ENCODE measurements at places on chromosomes 16 and 17. TPM values are rescaled to one million over a fixed set of nuclear protein-coding genes. Genes with fewer than 3 reads are reported as not detected.

GRCh38 chr17:38324772-38325171 lies 19.0 kb downstream of the GPR179 start:
- H3K4me1 ChIP-seq: peaks cover 7% of the 10 kb centered on the region
- H3K27ac ChIP-seq: no peak overlapping the region
- no peaks in the 10 kb centered on the region for H3K27me3 ChIP-seq
- DNase-seq: no peak

DNA sequence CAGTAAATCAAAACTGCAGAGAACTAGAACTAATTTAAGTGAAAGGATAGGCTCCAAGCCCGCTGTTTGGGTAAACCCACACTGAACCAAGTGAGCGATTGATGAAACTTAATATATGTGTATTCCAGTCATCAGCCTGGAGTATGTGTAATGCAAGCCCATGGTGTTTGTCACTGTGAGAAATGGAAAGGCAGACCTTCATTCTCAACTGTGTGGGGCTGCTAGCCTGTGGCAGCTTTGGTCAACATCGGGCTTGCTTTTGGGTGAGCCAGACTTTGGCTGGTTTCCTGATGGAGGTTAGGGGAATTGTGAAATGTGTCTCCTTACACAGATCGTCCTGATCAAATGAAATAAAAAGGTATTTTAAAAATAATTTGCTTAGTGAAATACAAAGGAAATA lies 279.9 kb downstream of the IRX3 start:
- no peaks in the 10 kb centered on the region for H3K27me3 ChIP-seq
- peaks cover 2% of the 10 kb centered on the region for H3K36me3 ChIP-seq
- H3K4me1 ChIP-seq: no peaks in the 10 kb centered on the region
- H3K27ac ChIP-seq: no peak overlapping the region

GRCh38 chr16:77663711-77664110 lies 58.6 kb upstream of the NUDT7 start:
- H3K4me1 ChIP-seq: no peaks in the 10 kb centered on the region
- peaks cover 7% of the 10 kb centered on the region for H3K27me3 ChIP-seq
- H3K4me3 ChIP-seq: no peak overlapping the region
- DNase-seq: no peak
- no peak overlapping the region for H3K27ac ChIP-seq
- H3K36me3 ChIP-seq: no peaks in the 10 kb centered on the region

- H3K4me3 ChIP-seq: no peak overlapping the region
- no peak overlapping the region for H3K27ac ChIP-seq
- H3K36me3 ChIP-seq: peaks cover 2% of the 10 kb centered on the region
- no peak for DNase-seq
- H3K27me3 ChIP-seq: no peaks in the 10 kb centered on the region
Observed at GRCh38 chr16:68718590-68718989, 18.5 kb upstream of the CDH1 start.

- H3K27ac ChIP-seq: no peak overlapping the region
- no peak overlapping the region for H3K4me3 ChIP-seq
- H3K36me3 ChIP-seq: peaks cover 20% of the 10 kb centered on the region
- peaks cover 13% of the 10 kb centered on the region for H3K4me1 ChIP-seq
- no peak for DNase-seq
- H3K27me3 ChIP-seq: no peaks in the 10 kb centered on the region
Observed at GRCh38 chr17:80943346-80944145, 48.1 kb upstream of the CHMP6 start.

GRCh38 chr17:34024806-34025551 lies 230.1 kb upstream of the CCL2 start:
- no peak overlapping the region for H3K27ac ChIP-seq
- no peak for DNase-seq
- H3K4me3 ChIP-seq: no peak overlapping the region
- H3K36me3 ChIP-seq: no peaks in the 10 kb centered on the region

The CCDC144A gene
- 2.9 TPM for total RNA-seq

DNA sequence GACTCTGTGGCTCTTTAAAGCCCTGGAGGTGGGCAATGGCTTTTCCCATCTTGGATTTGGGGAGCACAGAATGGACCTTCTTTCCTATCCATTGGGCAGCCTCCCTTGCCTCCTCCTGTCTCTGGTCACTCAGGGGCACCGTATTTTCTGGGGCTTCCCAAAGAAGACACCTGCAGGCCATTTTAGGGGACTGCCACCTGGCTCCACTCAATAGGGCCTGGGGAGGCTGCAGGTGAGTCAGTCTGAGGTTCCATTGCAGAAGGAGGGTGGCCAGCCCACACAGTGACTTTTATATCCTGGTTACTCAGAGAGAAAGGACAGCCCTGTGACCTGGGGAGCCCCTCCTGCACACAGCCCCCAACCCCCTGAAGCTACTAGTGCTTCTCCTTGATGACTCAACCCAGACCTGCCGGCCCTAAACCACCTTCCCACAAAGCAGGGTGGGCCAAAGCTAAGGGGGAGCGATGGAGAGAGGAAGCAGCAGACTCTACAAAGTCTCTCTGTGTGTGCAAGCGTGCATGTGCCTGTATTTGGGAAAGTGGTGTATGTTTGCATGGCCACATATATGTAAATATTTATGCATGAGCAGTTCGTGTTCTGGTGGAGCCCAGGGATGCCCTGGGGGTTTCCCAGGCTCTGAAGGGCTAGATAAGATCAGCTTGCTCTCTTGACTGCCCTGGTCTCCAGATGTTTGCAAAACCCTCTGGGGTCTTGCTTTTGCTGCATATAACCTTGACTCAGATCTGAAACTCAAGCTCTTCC lies 5.0 kb downstream of the CX3CL1 start:
- H3K36me3 ChIP-seq: no peaks in the 10 kb centered on the region
- H3K27ac ChIP-seq: no peak overlapping the region
- DNase-seq: no peak
- peaks cover 9% of the 10 kb centered on the region for H3K4me1 ChIP-seq

The OR3A2 gene
- 3.3 TPM for total RNA-seq

DNA sequence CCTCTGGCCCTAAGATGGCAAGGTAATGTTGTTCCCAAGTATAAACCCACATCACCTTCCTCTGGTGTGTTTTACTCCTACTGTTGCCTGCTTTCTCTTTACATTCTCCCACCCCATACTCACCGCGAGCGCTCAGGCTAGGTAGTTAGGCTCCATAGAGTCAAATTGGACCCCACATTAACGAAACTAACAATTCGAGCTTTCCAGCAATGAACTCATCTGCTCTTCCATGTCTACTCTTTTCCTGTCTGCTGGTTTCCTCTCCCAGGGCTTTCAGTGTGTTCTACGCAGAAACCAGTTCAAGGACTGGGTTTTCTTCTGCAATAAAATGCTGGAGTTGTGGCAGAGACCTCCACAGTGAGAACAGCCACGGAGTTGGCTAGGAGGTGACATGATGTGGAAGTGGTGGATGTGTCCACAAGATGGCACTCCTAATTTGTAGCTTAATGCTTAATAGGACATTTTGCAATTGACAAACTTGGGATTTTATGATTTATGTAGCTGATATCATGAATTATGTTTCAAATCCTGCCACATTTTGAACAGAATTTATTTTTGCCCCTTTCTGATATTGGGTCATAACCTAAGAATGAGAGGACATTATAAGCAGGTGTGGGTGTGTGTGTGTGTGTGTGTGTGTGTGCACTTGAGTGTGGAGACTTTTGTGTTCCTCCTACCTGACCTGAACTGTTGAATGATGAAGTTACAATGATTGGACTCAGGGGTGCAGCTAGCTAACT lies 2.2 kb upstream of the UQCRC2 start:
- peak overlapping the region; percentile 53 for H3K27ac ChIP-seq
- H3K4me1 ChIP-seq: peaks cover 34% of the 10 kb centered on the region
- no peak for DNase-seq
- peaks cover 1% of the 10 kb centered on the region for H3K36me3 ChIP-seq
- H3K27me3 ChIP-seq: no peaks in the 10 kb centered on the region

DNA sequence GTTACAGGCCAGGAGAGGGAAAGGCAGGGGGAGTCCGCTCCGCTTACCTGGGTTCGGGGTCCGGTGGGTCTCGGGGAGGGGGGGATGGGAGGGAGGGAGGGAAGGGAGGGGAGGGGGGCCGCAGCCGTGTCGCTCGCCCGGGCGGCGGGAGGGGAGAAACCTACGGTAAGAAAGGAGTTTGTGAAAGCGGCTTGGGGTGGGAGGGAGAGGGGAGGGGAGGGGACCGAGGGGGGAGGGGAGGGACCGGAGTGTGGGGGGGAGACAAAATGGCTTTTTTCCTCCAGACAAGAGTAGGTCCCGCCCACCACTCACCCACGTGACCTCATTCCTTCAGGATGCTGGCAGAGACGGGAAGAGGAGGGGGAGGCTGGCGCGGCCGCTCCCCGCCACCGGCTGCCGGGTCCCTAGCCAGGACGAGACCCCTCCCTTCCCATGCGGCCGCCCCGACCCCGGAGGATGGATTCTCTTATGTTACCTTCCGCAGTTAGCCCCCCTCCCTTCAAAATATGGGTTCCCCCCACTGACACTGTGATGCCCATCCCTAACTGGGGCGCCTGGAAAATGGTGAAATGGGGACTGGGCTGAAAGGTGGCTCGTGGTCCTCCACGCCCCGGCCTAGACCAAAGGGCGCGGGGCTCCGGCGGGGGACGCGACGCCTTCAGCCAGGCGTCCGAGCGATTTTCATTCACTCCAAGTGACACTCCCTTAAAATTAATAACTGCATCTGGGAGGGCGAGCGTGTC lies at the start of gene PCGF2:
PCGF2 (minus strand) TSS at position 188 of the 743 bp plus-strand sequence. CDS start 7,934 bp downstream, outside the sequence.
- DNase-seq: no peak
- peaks cover 4% of the 10 kb centered on the region for H3K36me3 ChIP-seq
- H3K4me1 ChIP-seq: peaks cover 28% of the 10 kb centered on the region
- H3K4me3 ChIP-seq: peak within 1 kb of the TSS; percentile 98
- no peak within 1 kb of the TSS for H3K27ac ChIP-seq

The KRT36 gene
- total RNA-seq: not detected

DNA sequence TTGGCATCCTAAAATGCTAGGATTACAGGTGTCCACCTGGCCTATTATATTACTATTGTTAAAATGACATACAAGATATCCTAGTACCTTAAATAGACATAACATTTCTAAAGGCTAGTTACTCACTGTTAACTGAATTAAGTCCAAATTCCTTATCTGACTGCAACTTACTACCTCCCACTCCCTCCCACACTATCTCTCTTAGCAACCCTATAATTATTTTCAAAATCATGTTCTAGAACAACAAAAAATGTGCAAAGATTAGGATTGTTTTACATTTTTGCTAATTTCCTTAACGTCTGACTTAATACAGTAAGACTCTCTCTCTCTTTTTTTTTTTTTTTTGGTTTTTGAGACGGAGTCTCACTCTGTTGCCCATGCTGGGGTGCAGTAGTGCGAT lies 2.2 kb upstream of the ATF7IP2 start:
- peaks cover 17% of the 10 kb centered on the region for H3K36me3 ChIP-seq
- H3K27ac ChIP-seq: no peak overlapping the region
- no peak for DNase-seq

GRCh38 chr17:13646411-13646810 lies 44.7 kb upstream of the HS3ST3A1 start:
- no peaks in the 10 kb centered on the region for H3K36me3 ChIP-seq
- H3K27me3 ChIP-seq: peaks cover 8% of the 10 kb centered on the region
- DNase-seq: no peak
- H3K27ac ChIP-seq: no peak overlapping the region

All from activated naive CD8-positive, alpha-beta T cell treated with anti-CD3 and anti-CD28 coated beads, Interleukin-2, amount 10 ng/mL, durations not matched to agents 7 days and 5 days (primary cell).